ENCODE measurements at places on chromosomes 13 and 19.

DNA sequence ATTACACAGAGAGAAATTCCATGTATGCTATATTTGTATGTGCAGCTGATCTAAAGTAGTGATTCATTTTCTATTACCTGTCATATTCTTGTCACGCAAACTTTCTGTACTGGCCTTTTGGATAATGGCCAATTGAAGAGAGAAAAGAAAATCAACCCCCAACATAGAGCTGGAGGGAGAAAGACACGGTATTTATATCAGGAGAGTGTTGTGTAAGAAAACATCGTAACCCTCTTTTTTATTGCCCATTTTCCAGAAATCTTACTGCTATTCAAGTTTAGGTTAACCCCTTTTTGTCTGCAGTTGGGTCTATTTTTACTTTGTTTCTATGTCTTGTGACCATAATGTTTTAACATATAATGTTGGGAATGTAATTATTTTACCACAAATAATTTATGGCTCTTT, 27.9 kb downstream of the DGKH start:
- no peak for DNase-seq

- no peak for DNase-seq
These were observed 5.8 kb downstream of the RAB20 start for GRCh38 chr13:110555601-110556223.

DNA sequence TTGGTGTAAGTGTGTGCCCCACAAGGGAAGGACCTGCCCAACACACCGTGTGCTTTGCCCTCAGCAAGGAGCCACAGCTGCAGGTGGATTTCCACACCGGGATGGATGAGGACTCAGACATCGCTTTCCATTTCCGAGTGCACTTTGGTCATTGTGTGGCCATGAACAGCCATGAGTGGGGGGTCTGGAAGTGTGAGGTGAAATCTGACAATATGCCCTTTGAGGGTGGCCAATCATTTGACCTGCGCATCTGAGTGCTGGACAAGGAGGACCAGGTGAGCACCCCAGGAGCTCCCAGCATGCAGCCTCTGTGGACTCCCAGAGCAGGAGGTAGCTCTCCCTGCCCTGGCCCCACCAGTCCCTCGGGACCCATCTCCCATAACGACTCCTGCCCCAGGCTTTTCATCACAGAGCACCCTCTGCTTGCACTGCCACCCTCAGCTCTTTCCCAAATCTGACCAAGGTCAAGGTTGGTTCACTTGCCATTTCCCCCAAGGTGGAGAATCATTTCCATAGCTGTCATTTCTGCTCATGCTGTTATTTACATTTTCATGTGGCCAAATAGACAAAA, 13.2 kb upstream of the EID2 start:
- DNase-seq: no peak

- DNase-seq: no peak
These were observed 162.5 kb downstream of the OLFM4 start for GRCh38 chr13:53191091-53191490.

GRCh38 chr19:45816236-45817009, 1.3 kb upstream of the RSPH6A start:
- no peak for DNase-seq

- DNase-seq: no peak
These were observed 40.1 kb downstream of the FAM216B start for GRCh38 chr13:42821437-42821836.

DNA sequence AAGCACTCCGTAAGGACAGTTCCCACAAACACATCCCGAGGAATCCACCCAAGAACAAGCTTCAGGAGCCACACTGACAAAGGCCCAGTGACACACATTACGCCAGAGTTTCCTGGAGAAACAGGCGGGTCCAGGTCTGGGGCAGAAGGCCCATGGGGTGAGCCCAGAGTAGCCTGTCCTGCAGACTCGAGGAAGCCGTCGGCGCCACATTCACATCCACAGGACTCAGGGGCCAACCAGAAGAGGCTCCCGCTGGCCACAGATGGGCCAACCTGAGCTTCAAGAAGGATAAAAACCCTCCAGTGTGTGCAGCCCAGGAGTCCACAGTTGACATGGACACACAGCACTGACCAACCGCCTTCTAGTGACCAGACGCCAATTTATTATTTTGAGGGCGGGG, 31.3 kb downstream of the GRTP1 start:
- no peak for DNase-seq

GRCh38 chr19:5667751-5668271, 12.5 kb downstream of the MICOS13 start:
- DNase-seq: no peak

DNA sequence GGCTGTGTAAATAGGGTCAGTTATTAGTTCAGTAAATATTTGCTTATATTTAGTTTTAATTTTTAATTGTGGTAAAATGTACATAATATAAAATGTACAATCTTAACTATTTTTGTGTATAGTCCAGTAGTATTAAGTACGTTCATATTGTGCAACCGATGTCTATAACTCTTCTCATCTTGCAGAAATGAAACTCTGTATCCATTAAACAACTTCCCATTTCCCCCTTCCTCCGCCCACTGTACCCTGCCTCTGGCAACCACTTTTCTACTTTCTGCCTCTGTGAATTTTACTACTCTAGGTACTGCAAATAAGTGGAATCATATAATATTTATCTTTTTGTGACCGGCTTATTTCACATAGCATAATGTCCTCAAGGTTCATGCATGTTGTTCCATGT, 24.4 kb downstream of the UBAC2 start:
- DNase-seq: no peak

DNA sequence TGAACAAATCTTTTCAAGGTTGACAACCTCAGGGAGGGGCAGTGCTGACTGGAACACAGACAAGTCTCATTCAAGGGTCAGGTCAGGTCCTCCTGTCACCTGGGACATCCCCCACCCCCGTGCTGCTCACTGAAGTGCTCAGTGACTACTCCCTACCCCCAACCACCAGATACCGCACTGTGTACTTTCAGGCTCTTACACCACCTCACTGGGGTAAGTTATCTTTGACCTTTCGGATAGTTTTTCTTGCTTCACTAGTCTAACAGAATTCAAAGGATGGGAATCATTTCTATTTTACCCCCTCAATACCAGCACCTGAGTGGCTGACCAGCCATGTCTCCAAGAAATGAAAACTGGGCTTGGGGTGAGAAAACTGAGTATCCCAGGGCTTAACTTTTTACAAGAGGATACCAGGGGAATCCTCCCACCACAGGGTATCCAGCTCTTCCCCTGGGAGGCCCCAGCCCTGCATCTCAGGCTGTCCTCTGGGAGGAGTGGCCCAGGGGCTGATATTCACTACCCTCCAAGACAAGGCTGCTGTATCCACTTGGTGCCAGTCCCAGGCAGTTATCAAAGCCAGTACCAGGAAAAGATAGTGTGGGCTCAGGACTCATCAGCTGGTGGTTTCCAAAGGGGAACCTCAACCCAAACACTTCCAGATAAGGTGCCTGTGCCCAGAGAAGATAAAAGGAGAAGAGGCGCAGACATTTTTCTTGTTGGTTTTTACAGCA, 2.1 kb downstream of the ZNF563 start:
- DNase-seq: no peak

GRCh38 chr13:45527699-45528462, 63.1 kb downstream of the COG3 start:
- DNase-seq: no peak

- DNase-seq: no peak
These were observed 380.9 kb upstream of the HTR2A start for GRCh38 chr13:47277774-47278173.

DNA sequence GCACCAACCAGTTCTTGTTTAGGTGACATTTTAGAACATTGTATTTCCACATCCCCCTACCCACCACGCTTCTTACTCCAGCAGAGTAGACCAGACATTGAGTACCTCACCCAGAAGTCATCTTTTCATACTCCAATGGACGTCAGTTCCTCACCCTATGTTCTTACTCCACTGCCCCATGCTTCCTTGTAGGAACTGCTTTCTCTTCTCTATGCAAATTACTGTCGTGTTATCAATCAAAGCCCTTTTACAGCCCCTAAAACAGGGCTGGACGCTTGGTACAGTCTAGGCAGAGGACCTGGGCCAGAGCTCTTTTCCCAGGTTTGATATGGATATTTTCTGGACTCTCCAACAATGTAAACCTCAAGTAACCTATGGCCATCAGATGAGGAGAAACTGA, 58.2 kb downstream of the USP12 start:
- no peak for DNase-seq

DNA sequence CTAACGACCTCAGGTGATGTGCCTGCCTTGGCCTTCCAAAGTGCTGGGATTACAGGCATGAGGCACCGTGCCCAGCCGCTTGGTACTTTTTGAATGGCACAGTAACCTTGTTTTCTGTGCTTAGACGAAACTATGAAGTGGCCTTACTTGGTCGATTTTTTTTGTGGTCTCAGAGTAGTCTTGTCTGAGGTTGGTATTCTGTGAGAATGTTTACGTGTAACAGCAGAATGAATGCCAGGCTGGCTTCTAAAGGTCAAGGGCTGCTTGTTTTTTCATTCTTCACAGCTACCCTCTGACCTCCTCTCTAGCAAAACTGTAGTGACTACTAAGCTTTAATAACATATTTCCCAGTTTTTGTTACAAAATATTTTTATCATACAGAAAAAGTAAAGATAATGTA, 313.3 kb downstream of the GPC6 start:
- DNase-seq: no peak

DNA sequence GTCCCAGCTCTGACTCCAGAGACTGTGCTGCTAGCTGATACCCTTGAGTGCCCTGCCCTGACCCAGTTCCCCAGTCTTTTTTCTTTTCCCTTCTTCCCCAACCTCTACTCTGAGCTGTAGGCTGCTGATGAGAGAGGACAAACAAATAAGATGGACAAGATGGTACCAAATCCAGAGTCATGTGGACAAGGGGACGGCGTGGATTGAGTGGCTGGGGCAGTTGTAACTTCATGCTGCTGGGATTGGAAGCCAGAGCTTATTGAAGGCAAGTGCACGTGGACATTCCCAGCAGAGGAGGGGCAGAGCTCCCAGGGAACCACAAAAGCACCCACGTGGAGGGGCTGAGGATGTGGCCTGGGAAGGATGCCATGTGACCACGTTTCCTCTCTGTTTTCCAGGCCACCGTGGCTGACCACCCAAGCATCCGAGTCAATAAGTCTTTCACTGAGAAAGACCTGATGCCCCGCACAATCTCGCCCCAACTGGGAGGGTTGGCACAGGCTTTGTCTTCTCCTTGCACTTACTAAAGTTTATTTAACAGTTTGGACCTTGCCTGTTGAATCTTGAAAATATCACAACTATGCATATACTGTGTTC, 323.3 kb upstream of the ZNF507 start:
- DNase-seq: no peak

DNA sequence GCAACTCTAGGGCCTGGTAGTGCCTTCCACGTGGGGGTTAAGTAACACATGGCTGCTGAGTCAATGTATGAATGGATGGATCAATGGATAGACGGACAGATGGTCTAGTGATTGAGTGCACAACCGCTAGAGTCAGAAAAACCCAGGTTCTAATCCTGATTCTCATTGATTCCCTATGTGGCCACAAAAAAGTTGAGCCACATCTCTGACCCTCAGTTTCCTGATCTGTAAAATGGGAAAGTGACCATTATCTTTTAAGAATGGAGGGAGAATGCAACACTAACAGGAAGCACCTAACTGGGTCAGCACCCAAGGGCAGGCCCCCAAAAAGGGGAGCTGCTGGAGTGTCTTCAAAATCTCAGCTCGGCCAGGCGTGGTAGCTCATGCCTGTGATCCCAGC, 2.6 kb downstream of the SMIM7 start:
- no peak for DNase-seq

GRCh38 chr13:28607187-28607955, 51.6 kb upstream of the POMP start:
- no peak for DNase-seq

DNA sequence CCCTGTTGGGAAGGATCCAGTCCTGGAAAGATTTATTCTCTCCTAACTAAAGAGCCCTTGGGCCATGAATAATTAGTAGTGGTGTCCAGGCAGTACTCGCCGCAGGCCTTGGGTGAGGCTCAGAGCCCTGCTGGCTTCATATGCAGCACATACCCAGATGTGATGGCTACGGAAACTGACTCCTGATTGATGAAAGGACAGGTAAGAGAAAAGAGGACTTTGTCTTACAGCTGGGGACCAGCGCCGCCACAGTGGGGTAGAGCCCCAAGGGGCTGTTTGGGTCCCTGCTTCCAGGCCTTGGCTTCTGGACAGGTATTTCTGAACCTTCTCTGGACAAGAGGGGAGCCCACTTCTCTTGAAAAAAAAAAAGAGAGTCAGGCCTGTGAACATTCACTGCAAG, 1680.8 kb downstream of the EFNB2 start:
- no peak for DNase-seq

DNA sequence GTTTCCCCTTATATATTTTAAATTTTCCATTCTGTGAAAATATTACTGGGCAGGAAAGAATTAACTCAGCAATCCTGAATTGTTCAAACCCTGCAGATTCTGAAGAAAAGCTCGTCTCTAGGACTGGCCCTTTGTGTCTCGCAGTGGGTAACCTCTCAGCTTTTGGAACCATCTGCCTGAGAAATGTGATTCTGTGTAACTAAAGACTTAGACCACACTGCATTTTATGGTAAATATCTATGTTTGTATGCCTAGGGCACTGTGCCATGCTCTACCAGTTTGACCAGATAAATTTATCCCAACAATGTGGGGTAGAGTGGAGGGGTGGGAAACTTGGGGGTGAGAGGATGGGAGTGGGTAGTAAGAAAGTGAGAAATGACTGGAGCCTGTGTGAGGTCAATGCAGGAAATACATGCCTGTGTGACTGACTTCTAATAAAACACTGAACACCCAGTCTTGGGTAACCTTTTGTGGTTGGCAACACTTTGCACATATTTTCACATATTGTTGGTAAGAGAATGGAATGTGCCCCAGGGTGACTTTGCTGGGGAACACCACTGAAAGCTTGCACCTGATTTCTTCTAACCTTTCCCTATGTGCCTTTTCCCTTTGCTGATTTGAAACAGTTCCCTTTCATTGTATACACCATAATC, 1181.9 kb downstream of the OLFM4 start:
- DNase-seq: no peak

DNA sequence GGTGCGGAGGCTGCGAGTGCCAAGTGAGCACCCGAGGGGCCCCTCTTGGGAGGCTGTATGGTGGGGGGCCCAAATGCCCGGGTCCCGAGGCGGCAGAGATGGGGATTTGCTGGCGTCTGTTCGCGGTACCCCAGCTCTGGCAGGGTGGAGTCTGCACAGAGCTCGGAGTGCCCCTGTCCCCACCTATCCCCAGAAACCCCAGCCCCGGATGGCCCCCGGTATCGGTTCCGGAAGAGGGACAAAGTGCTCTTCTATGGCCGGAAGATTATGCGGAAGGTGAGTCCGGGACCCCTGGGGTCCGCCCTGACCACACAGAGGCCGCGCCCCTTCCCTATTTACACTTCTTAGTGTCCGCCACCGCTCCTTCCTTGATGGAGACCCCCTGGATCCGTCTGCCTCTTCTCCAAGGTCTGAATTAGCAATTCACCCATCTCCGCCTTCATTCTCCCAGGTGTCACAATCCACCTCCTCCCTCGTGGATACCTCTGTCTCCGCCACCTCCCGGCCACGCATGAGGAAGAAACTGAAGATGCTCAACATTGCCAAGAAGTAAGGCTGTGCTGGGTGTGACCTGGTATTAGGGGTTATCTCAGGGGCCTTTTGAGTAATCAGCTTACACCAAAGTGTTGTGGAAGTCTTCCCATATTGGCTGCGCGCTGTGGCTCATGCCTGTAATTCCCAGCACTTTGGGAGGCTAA, 630 bp downstream of the PNPLA6 start:
- DNase-seq: no peak
